ENCODE measurements at places on chromosomes 1 and 21. TPM values are rescaled to one million over a fixed set of nuclear protein-coding genes. Genes with fewer than 3 reads are reported as not detected.

GRCh38 chr1:19651141-19651737 lies 7.1 kb downstream of the NBL1 start:
- peak; percentile 79 for DNase-seq

DNA sequence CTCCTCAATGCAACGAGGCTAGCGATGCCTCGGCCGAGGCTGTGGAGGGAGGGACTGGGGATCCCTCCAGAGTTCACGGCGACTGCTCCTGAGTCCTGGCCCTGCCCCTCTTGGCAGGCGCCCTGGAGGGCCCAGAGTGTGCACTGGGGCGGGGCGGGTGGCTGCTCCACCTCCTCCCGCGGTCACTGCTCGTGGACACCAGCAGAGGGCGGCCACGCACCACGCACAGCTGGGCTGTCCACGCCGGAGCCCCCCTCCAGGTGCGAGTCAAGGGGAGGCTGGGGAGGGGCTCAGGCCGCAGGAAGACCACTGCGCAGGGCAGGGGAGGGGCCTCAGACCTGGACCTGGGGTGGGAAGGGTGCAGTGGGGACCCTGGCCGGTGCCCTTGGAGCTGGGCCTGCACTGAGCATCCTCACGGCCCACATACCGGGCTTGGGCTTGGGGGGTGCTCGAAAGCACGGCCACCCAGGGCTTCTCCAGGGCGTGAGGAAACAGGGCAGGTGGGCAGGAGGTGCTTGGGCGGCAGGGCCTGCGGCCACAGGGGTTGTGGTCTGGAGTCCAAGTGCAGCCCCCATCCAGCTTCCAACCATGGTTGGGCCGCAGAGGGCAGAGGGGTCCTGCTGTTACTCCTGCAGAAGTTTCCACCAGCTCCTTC lies 20.6 kb upstream of the TTC34 start:
- DNase-seq, result peak; percentile 62

- DNase-seq, result peak; percentile 81
These were observed 27.4 kb downstream of the SYF2 start for GRCh38 chr1:25204797-25205480.

DNA sequence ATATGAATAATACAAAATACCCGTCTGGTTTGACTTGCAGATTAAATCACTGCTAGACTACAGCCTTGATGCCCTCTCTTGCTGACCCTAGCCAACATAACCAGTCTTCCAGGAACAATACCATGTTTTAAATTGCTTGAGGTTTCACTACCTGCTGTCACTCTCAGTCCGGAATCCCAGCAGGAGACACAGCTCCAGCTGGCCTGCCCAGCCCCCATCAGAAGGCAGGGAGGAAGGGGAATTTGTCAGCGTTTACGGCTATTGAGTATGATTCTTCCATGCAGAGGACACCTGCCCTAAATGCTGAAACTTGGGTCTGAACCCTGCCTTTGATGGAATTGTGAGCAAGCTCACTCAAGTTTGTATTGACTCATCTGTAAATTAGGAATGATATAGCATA lies 33.0 kb downstream of the ZNF496 start:
- DNase-seq, result no peak

GRCh38 chr1:244353551-244354091 lies 98.1 kb downstream of the ADSS2 start:
- no peak for DNase-seq

GRCh38 chr1:208668991-208669390 lies 424.8 kb upstream of the PLXNA2 start:
- no peak for DNase-seq

- no peak for DNase-seq
These were observed 240.1 kb upstream of the NFIA start for GRCh38 chr1:60842304-60842703.

- no peak for DNase-seq
These were observed 3.3 kb upstream of the ADAMTS5 start for GRCh38 chr21:26969971-26970725.

DNA sequence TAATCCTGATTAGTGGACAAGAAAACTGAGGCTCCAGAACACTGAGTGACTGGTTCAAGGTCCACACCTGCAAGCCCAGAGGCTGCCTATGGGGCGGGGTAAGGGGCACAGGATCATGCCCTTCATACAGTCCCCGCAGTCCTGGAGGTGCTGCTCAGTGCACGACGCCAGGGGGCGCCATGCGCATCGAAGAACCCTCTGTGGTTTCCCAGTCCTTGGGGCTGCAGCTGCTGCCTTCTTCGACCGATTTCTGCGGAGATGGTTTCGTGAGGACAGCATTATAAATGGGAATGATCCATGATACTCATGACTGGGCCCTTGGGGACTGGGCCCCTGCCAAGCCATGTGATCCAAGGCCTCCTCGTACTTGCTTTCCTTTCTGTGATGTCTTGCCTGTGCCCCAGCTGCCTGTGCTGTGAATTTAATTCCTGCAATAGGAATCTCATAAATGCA lies 37.1 kb upstream of the ARHGEF10L start:
- DNase-seq, result peak; percentile 90

GRCh38 chr21:26437326-26438009 lies 135.6 kb downstream of the CYYR1 start:
- DNase-seq, result no peak

GRCh38 chr1:171622152-171622462 lies at the start of gene MYOCOS:
Gene MYOCOS (plus strand): TSS chr1:171622243. CDS start chr1:171623884, 1,641 bp downstream.
- DNase-seq, result no peak

GRCh38 chr1:54686155-54686554 lies 29.5 kb upstream of the TTC4 start:
- DNase-seq, result no peak

- peak; percentile 87 for DNase-seq
These were observed 257.3 kb downstream of the CAMTA1 start for GRCh38 chr1:7042322-7043190.

DNA sequence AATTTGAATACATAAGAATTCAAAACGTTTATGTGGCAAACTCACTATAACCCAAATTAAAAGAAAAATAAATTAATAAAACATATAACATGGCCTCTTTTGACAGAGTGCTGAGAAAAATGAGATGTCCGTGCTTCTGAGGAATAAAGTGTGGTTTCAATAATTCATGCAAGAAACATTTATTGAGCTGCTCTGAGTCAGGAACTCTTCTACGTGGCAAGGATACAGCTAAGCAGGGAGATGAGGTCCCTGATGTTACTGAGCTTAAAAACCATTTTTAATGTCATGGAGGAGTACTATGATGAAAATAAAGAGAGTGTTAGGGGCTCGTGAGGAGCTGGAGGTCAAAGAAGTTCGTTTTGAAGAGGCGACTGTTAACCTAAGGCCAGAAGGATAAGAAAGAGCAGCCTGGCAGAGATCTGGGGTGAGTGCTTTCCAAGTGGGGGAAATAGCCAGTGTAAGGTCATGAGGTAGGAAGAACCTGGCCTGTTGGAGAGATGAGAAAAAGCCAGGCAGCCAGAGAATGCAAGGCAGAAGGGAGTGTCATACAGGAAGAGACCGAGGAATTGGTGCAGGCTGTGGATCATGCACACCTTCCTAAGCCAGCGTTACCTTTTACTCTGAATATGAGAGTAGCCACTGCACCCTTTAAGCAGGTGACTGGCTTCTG lies 182.2 kb upstream of the DUSP10 start:
- no peak for DNase-seq

CELSR2 gene
- total RNA-seq, result 0.43 TPM

SAMD11 gene
- total RNA-seq, result not detected

ADAMTS4 gene
- 0.15 TPM for total RNA-seq

COL8A2 gene
- total RNA-seq, result 0.04 TPM

OR11L1 gene
- total RNA-seq, result not detected

ADGRL4 gene
- total RNA-seq, result not detected

SLC9C2 gene
- total RNA-seq, result not detected

RPE65 gene
- total RNA-seq, result not detected

Data from Karpas-422 (cell line).